ENCODE measurements at places on chromosomes 3 and 15.

DNA sequence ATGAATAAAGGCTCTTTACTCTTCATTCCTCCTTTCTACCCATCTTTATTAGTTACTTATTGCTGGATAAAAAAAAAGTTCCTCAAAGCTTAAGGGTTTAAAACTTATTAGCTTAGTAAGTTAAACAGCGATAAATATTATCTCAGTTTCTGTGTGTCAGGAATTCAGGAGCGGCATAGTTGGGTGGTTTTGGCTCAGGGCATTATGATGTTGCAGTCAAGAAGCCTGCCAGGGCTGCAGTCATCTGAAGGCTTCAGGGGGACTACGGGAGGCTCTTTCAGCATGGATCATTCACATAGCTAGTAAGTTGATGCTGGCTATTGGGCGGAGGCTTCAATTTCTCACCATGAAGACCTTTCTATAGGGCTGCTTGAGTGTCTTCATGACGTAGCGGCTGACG lies 1.9 kb upstream of the DLG1 start:
- no peak for DNase-seq

DNA sequence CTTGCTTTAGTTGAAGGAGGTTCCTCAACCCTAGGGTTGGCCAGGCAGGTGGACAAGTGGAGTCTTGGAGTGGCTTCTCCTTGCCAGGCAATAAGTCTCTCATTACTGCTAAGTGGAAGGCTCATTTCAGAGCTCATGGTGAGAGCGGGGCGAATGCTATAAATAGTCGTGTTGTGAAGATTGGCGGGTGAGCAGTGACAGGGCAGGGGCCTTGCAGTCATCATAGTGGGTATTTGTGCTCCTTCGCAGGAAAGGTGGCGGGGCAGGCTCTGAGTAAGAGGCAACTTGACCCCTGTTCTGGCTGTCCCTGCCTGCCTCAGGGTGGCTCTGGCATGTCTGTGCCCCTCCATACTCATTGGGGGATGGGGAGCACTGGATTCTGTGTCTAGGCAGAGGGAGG lies 8.7 kb upstream of the GRM2 start:
- no peak for DNase-seq

GRCh38 chr15:75227663-75228280 lies 26.1 kb downstream of the C15orf39 start:
- DNase-seq, result no peak

DNA sequence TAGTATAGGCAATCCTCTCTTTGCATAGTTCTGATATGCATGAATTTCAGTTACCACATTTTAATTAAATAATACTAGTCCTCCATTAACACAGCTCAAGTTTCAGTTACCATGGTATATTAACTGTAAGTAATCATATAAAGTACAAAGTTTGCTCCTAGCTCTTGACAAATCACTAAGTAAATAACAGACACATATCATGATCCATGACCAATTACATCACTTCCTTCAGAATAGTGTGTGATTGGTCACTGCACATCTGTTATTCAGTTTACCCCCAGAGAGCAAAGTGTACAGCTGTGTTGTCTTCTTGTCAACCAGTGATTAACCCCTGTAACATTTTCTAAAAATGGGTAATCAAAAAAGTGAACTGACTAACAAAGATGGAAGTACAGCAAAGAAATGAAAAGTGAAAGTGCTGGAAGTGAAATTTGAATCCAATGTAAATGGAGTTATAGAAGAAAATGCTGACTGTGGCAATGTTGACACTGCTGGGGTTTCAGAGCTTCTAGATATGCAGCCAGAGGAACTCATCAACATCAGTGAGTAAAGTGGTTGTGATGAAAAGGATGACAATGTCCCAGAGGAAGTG lies 30.2 kb upstream of the LEKR1 start:
- DNase-seq, result no peak

DNA sequence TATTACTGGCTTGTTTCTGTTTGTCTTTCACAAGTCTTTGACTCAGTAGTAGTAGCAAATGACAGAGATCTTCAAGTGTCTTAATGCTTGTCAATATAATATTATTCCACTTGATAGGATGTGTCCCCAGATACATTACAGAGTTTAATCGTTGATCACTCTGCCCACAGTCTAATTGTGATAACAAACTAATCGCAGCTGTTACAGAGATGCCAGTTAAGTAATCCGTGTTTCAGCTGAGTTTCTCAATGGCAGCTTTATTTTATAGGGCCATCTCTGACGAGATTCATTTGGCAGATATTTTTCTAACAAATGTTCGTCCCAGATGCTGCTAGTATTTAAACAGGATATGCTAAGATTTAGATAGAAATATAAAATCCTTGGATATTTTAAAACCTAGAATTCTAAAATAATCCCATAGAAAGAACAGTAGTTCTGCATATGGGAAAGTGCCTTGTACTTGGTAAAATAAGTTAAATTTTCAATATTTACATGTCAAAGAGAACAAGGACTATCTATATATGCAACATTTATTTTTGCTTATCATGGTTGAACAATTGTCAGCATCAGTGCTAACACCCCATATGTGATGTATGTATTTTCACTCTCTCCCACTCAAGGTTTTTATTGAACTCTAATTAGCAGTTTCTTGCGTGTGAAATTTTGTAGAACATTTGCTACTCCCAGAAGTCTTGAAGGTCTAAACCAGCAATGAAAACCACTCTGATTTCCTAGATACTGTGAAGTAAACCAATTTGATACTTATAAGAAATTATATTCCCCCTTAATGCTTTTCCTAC lies 185.5 kb downstream of the MBNL1 start:
- no peak for DNase-seq

GRCh38 chr15:89129123-89129815 lies 41.0 kb downstream of the ABHD2 start:
- no peak for DNase-seq

DNA sequence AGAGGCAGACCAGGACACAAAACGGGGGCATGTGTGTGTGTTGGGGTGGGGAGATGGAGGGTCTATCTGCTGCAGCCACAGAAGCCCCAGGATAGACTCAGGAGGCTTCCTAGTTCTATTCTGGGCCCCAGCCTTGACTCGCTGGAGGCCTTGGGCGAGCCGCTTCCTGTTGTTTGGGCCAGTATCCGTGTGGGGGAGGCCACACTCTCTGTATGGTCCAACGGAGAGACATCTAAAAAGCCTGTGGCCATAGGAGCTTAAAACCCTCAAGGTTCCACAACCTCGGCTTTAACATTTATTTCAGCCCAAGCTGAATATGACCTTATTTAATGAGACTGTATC lies 32.8 kb downstream of the POC1A start:
- no peak for DNase-seq

DNA sequence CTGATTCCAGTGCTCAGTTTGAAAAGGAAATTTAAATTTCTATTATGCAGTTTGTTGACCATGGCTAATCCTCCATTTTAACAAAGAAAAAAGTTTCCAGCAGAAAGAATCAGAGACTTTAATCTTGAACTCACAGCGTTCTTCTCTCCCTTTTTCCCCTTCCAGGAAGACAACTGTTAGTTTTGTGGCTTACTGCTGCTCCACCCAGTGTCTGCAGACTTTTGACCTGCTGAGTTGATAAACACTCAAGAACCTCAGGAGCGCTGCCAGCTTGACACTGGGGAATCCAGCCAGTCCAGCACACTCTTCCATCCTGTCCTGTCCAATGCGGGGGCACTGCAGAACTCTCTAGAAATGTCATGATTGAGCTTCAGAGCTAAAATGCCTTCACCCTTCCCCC lies 134.6 kb downstream of the LRRC28 start:
- no peak for DNase-seq

DNA sequence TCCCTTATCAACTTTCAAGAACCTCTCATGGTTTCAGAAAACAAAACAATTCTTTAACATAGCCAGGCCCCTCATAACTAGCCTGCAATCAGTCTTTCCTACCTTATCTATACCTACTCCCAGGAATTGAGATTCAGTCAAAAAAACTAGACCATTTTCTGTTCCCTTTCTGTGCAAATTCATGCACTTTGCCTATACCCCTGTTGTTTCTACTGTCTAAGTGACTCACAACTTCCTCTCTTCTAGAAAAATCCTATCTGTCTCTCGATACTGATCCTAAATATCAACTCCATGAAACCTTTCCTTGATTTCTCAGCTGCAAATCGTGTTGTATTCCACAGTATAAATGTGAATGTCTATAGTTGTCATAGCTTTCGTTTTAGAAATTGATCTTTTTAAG lies 10.9 kb upstream of the IL1RAP start:
- DNase-seq, result no peak

GRCh38 chr3:196790636-196791035 lies 51.0 kb downstream of the PAK2 start:
- no peak for DNase-seq

- DNase-seq, result no peak
Observed at GRCh38 chr15:95996494-95996893, 334.0 kb upstream of the NR2F2 start.

- DNase-seq, result no peak
Observed at GRCh38 chr3:122898298-122898697, 103.4 kb downstream of the SLC49A4 start.

GRCh38 chr15:68561171-68561900 lies 17.5 kb upstream of the CORO2B start:
- no peak for DNase-seq

DNA sequence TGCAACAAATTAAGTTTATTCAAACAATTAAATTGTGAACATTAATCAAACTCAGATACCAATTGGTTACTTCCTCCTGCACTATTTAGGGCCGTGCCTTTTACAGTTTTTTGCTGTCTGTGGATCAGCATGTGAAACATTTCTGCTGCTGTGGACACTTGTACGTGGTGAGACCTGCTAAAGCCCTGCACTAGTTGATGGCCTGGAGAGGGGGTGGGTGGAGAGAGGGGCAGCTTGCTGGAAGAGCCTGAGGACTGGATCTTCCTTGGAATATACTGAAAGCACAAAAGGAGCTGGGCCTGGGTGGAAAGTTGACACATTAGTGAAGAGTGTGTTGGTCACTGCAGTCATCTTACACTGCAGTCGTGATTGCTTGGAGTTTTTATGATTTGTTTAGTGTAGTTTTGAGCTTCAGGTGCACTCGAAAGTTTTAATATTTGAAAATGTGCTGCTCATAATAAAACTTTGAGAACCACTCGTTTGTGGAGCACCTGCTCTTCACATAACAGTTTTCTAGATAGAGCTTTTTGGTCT lies 11.4 kb downstream of the PLCL2 start:
- no peak for DNase-seq

DNA sequence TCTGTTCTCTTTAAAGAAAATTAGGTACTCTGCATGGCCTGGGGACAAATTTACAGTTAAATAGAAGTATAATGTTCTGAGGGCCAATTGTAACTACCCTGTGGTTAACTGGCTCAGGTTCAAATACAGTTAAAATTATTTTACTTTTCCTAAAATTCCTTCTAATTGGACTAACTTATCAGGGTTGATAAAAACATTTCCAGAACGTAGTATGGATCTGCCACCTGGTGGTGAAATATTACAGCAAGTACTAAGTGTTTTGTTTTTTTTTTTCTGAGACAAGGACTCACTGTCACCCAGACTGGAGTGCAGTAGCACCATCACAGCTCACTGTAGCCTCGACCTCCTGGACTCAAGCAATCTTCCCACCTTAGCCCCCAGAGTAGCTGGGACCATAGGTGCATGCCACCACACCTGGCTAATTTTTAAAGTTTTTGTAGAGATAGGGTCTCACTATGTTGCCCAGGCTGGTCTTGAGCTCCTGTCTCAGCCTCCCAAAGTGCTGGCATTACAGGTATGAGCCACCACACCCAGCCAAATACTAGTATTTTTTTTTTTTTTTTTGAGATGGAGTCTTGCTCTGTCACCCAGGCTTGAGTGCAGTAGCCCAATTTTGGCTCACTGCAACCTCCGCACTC lies 29.2 kb downstream of the NEO1 start:
- DNase-seq, result peak; percentile 1

DNA sequence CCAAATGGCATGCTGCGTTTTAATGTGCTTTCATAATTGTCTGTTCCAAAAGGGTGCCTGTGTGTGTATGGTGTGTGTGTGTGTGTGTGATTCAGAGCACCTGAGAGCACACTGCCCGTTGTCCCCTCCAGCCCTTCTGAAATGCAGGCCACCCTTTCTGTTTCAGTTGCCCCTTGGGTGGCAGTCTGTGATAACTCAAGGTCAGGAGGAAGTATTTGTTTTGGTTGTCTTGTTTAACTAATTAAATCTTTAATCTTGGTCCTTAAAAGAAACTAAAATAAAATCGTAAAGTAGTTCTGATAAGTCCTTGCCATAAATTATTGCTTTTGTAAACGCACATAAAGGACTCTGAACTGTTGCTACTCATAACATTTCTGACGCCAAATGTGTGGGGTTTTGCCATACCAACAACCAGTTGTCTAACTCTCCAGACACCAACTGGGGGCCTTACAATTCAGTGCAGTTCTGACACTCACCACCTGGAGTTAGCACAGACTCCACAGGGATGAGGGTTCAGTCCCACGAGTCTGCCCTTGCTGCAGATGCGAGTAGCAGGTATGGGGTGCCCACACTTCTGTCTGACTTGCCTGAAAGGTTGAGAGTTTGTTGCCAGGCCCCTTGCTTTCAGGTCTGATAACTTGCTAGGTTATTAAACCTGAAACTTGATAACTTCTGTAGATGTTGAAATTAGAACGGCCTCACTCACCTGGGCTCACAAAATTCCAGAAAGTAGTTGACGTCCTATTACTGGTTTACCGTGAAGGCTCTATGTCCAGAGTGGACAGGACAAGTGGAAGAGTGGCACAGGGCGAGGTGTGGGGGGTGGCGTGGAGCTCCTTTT lies 157.3 kb downstream of the IGF1R start:
- no peak for DNase-seq

DNA sequence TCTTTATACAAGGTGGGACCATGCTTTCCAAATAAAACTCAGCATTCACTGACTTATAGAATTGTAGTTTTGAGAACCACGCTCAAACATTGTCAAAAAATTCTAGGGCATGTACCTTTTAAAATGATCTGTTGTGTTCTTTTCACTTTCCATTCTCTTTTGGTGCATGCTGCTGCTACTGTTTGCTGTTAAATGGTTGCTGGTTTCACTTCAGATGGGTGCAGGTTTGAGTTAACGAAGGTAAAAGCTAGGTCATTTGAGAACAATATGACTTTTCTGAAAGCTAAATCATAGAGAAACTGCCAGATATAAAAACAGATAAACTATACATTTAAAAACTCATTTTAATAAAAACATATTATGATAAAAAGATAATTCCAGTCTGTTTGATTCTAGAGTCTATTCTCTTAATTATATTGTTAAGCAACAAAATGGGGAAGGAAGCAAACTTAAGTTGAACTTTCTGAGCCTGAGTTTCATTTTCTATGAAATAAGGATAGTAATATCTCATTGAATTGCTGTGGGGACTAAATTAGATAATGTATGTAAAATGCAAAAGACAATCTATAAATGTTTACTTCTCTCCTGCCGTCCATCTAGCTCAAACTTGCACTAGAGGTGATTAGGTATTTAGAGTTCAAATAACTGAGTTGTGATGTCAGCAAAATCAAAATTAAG lies 82.4 kb downstream of the OXSM start:
- no peak for DNase-seq

- no peak for DNase-seq
Observed at GRCh38 chr15:71329497-71330260, 214.4 kb downstream of the THSD4 start.
